ENCODE measurements at places on chromosomes 3 and 15. TPM values are rescaled to one million over a fixed set of nuclear protein-coding genes. Genes with fewer than 3 reads are reported as not detected.

The ZBTB38 gene
- total RNA-seq, result 173 TPM

The GMNC gene
- total RNA-seq, result 0.63 TPM

The MUSTN1 gene
- not detected for total RNA-seq

The RASGRP1 gene
- 31.0 TPM for total RNA-seq

The CEP152 gene
- 30.7 TPM for total RNA-seq

The STXBP5L gene
- total RNA-seq, result 27.2 TPM

The HIGD2B gene
- total RNA-seq, result not detected

The DNAJA4 gene
- total RNA-seq, result 50.1 TPM

The TKT gene
- total RNA-seq, result 120 TPM

The GHSR gene
- total RNA-seq, result not detected

The ADAMTS7 gene
- total RNA-seq, result 26.3 TPM

The A4GNT gene
- total RNA-seq, result not detected

The CCDC54 gene
- 1.6 TPM for total RNA-seq

The MUC4 gene
- total RNA-seq, result not detected

The RHCG gene
- 2.8 TPM for total RNA-seq

The IL12A gene
- total RNA-seq, result 1.6 TPM

The FGD5 gene
- total RNA-seq, result 3.4 TPM

The SEMA7A gene
- total RNA-seq, result 59.2 TPM

The HHLA2 gene
- total RNA-seq, result not detected

The AHSG gene
- total RNA-seq, result 0.63 TPM

The THBS1 gene
- 272 TPM for total RNA-seq

The ACAA1 gene
- 40.7 TPM for total RNA-seq

The ARPP19 gene
- 140 TPM for total RNA-seq

The CPLX3 gene
- total RNA-seq, result 1.6 TPM

The STOML1 gene
- 23.5 TPM for total RNA-seq

The CYP8B1 gene
- not detected for total RNA-seq

The FEM1B gene
- total RNA-seq, result 160 TPM

The CPNE4 gene
- 12.2 TPM for total RNA-seq

The TGM5 gene
- not detected for total RNA-seq

The TICRR gene
- 6.6 TPM for total RNA-seq

The CPA3 gene
- total RNA-seq, result not detected

The FAM98B gene
- 33.2 TPM for total RNA-seq

The C3orf22 gene
- not detected for total RNA-seq

The EOMES gene
- 20.0 TPM for total RNA-seq

The LZTFL1 gene
- 29.4 TPM for total RNA-seq

The CCDC39 gene
- 0.63 TPM for total RNA-seq

The ROPN1 gene
- not detected for total RNA-seq

The ZMYND10 gene
- 3.4 TPM for total RNA-seq

The CHL1 gene
- total RNA-seq, result 1,059 TPM

The VIPR1 gene
- 0.31 TPM for total RNA-seq

Data from parietal lobe (tissue), 2 donors.